Activated CD4-positive, alpha-beta memory T cell treated with anti-CD3 and anti-CD28 coated beads, Interleukin-2, amount 10 ng/mL, durations not matched to agents 7 days and 5 days (primary cell): ENCODE measurements at places on chromosomes 2 and 18.

- DNase-seq, result no peak
Measured at GRCh38 chr2:152037743-152038435, 61.0 kb downstream of the CACNB4 start.

DNA sequence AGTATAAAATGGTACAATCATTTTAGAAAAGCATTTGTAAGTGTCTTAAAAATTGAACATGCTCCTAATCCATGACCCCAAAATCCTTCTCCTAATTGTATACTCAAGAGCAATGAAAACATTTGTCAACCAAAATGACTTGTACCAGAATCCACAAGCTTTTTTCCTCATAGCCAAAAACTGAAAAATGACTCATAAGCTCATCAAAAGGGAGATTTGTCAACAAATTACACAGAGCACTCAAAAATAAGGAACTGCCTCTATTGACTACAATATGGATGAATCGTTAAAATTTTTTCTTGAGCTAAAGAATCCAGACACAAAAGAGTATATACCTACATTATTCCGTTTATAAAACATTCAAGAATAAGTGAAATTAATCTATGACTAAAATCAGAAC, 544.8 kb downstream of the ARHGAP15 start:
- no peak for DNase-seq

- no peak for DNase-seq
Measured at GRCh38 chr2:1186421-1186820, 226.8 kb upstream of the TPO start.

DNA sequence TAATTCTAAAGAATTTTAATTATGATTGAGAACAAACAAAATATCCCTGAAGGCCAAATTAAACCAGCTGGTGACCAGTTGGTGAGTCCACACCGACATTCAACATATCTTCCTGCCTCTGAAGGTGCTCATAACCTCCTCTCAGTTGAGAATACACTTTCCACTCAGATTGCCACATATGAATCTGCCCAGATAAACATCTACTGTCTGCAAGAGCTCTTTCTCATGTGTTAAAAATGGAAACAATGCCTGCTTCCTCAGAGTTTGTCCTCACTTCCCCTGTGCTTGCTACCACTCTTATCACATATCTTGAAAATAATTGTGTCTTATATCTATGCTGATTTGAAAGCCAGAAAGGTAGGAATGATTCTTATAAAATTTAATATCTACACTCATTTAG, 177.7 kb upstream of the GULP1 start:
- DNase-seq, result no peak

DNA sequence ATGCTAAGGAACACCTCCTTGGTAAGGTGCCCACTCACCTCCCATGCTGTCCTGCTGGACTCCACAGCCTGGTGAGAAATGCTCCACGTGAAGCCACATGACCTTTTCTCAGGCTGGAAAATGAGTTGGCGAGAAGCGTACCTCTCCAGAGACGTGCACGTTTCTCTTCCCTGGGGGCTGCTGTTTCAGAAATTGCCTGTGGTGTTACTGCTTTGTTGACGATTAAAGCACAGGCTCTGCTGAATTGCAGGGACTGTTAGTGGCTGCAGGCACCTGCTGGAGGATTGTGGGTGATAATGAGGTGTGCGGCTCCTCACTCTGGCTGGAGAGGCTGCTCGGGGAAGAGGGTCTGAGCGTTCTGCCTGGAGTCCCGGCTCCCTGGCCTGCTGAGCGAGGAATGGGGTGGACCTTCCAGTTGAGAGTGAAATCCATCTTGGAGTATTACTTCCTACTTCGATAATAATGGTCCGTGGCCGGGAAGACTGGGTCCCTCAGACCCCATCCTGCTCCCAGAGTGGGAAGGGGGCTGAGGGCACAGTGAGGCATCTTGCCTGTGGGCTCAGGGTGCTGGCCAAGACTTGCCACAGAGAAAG, 199.3 kb upstream of the HDAC4 start:
- DNase-seq, result peak; percentile 11

DNA sequence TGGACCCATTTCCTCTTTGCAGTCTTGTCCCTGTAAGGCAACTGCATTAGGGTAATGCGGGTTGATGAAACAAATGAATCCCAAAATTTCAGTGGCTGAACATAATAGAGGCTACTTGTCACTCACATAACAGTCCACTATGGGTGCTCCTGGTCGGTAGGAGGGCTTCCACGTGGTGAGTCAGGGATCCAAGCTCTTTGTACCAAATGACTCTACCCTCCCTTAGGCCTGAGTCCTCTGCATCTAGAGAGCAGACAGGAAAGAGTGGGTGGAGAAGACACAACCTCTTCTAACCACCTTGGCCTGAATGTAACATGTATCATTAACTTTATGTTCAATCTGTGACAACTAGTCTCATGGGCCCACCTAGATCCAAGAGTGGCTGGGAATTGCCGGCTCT, 86.2 kb upstream of the HAAO start:
- DNase-seq, result no peak

GRCh38 chr2:123723706-123724105, 301.4 kb upstream of the CNTNAP5 start:
- DNase-seq, result no peak

DNA sequence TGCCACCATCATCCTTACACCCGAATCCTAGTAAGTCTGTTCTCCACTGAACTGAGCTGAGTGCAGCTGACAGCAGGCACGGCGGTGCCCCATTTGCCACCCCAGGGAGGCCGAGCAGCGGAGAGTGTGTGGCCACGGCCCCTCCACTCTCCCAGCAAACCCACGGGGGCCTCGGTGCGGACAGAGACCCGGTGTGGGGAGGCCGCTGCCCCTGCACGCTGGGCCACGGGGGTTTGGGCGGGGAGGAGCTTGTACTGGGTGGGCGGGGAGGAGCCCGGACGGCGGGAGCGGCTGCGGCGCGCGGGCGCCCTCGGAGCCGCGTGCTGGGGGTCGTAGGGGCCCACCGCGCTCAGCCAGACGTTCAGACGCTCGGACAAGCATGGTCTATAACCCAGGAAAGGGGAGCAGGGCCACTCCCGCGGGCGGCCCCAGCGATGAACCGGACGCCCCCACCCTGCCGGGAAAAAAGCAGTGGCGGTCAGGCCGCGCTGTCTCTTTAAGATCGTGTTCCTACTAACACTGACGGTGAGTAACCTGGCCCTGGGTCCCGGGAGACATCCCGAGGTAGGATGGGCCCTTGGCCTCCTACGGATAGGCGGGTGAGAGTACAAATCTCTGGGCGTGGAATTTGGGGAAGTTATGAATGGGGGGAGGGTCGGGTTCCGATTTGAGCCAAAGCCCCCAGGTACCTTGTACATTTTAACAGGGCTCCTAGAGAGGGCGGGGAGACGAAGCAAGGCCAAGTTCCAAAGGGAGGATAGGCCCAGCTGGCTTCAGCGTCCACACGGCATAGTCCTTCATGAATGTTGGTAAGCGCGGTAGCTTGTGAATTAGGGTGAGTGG, at the start of gene ITPRIPL1:
Gene ITPRIPL1, plus strand, starts transcription at position 277 of the 843 bp plus-strand sequence. Its CDS starts 523 bp downstream, at position 800.
- peak; percentile 43 for DNase-seq

DNA sequence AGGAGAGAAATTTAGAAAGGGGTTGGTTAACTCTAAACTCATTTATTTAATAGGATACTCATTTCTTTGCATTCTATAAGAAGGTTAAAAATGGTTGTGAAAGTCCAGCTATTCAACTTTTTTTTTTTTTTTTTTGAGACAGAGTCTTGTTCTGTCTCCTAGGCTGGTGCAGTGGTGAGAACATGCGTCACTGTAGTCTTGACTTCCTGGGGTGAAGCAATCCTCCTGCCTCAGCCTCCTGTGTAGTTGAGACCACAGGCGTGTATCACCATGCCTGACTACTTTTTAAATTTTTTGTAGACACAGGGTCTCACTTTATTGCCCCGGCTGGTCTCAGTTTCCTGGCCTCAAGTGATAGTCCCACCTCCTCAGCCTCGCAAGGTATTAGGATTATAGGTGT, 11.9 kb downstream of the ELP2 start:
- DNase-seq, result no peak

GRCh38 chr2:38099099-38100028, 23.4 kb upstream of the CYP1B1 start:
- DNase-seq, result no peak

- DNase-seq, result no peak
Measured at GRCh38 chr2:23237147-23237546, 147.8 kb upstream of the KLHL29 start.

GRCh38 chr18:3916082-3916481, 466.1 kb downstream of the TGIF1 start:
- no peak for DNase-seq

DNA sequence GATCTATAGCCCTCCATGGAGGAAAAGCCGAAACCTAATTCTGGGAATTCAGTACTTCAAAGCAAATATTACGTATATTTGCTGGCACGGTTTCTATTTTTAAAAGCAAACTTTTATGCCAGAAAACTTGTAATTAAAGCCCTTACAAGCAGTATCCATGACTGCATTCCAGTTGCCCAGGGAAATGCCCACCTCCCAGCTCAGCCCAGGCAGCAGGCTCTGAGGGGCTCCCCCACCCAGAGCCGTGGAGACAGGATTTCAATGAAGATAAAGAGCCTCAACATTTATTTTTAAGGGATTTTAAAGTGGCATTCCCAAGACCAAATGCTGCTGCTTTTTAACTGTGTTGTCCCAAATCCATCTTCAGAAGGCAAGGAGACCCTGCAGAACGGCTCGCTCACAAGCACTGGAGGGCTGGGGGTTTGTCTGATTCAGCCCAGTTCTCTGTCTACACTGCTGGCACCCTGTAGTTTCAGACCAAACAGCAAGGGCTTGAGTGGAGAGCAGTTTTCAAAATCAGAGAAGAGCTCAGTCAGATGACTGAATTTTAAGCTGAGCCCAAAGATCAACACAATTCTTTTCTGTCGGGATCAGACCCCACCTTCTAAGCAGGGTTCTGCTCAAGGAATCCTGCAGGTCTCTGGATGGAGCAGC, 105.1 kb downstream of the KCNF1 start:
- DNase-seq, result no peak

- DNase-seq, result no peak
Measured at GRCh38 chr2:74261204-74261864, 62.9 kb downstream of the MTHFD2 start.

DNA sequence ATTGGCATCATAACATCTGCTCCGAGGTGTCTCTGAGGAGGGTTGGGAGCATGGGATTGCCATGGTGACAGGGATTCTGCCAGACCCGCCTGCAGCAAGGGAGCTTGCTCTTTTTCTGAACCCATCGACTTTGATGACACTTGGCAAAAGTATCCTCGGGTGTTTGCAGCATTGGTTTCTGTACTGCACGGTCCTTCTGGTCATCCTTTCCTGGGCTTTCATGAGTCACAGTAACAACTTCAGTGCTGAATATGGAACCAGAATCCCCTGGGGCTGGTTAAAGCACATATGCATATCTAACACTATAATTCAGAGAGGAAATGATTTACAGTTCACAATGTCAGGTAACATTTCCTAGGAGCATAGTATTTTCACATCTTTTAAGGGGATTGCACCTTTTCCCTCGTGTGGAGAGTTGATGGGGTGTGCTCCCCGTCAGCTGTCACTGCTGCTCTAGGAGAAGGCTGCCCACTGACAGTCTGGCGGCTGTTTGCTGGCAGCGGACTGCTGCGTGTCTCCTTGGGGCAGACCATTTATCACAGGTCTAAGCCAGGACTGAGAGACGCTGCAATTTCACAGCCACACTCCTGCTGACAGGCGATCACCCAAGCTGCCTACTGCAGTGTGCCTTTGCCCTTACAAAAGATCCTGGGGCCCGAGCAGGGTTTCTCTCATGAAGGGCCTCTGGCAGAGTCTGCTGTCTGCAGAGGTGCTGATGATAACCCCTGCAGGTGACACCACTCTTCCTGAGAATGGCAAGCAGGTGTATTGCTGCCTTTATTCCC, 425.3 kb downstream of the THSD7B start:
- DNase-seq, result no peak

DNA sequence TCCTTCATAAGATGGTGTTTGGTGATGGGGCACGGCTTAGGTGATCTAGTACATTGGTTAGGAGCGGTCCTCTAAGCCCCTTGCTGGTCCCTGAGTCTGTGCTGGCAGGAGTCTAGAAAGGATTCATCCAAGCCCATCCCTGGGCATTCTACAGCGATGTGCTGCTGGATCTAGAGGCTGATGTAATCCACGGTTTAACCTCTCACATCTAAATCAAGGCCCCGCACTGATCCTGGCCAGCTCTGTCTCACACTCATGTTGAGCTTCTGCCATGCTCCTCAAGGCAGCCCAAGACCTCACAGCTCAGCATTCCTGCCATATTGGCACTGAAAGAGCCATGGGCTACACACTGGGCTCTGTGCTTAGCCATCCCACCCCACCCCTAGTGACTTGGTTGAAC, 664.8 kb downstream of the STK39 start:
- DNase-seq, result no peak

- no peak for DNase-seq
Measured at GRCh38 chr2:235378246-235378645, 115.6 kb upstream of the AGAP1 start.

GRCh38 chr18:62736077-62736855, 20.9 kb downstream of the PHLPP1 start:
- no peak for DNase-seq

DNA sequence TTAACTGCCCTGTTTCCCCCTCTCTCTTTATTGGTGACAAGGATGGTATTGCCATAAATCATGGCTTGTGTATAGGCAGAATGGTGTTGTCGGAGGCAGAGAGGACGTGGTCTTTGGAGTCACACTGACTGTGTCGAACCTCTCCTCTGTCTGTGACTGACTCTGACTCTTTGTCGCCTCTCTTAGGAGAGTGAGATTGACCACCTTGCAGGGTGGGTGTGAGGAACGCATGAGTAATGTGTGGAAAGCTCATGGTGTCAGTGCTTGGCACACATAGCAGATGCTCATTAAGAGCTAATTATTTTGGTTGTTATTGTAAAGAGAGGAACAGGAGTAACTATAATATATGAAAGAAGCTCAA, 145.6 kb downstream of the TTC27 start:
- DNase-seq, result no peak

- no peak for DNase-seq
Measured at GRCh38 chr2:187964746-187965145, 326.9 kb upstream of the GULP1 start.

DNA sequence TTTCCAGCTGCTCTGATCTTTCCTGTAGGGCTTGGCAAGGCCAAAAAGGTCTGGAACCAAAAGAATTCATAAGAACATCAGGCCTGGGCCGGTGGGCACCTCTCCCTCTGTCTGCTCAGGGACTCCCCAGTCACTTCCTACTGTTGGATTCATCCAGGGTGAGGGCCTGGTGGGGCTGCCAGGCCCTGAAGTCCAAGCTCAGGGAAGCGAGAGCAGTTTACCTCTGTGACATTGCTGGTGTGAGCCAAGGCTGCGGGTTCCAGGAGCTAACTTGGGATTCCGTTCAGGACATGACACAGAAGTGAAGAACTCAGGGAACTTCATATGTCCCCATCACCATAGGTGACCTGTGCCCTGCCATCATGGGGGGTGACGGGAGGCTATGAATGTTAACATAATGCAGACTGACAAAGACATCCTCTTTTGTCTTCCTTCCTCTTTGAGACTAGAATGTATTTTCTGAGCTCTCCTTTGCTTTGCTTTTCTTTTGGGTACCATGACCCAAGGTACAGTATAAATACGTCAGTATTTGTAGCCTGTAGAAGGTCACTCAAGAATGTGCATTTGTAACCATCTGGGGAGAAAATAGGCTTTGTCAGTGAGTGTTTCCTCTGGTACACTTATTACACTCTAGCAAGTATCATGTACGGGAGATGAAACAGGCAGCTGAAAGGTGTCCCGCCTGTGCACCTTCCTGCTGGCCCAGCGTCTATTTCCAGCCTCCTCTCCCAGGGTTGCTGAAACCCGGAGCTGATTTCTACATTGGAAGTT, 130.5 kb upstream of the SLC1A4 start:
- no peak for DNase-seq
